ENCODE measurements at places on chromosomes 4 and X.
A peak's percentile ranks its signal among the peaks of the same experiment; 100 is the strongest.

DNA sequence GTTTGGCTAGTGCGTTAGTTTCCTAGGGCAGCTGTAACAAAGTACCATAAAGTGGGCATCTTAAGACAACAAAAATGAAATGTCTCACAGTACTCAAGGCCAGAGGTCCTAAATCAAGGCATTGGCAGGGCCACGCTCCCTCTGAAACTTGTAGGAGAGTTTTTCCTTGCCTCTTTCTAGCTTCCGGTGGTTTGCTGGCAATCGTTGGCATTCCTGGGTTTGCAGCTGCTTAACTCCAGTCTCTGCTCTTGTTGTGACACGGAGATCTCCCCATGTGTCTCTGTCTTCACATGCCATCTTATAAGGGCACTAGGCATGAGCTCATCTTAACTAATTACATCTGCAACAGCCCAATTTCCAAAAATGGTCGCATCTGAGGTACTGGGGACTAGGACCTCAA is 362.0 kb upstream of the BOD1L1 start:
- no peak for DNase-seq

DNA sequence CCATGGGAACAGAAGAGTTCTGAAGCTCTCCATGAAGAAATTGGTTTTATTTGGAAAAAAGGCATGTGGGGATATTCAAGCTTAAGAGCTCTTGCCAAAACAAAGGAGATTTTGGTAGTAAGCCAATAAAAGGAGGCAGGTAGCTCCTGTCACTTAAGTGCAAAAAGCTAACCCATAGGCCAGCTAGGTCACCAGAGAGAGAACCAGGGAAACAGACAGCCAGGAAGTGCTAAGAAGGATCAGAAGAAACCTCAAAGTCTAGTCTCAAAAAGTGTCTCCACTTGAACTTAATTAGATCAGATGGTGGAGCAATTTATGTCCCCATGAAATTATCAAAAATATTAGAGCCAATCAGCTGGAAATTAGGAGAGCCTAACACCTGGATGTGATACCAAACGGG is 49.2 kb downstream of the CD40LG start:
- no peak for DNase-seq

- no peak for DNase-seq
Observed at GRCh38 chr4:71268166-71268565, 70.7 kb upstream of the SLC4A4 start.

GRCh38 chr4:37471971-37472370 is 214.2 kb downstream of the RELL1 start:
- peak; percentile 72 for DNase-seq

GRCh38 chr4:187415231-187415630 is 580.3 kb upstream of the ZFP42 start:
- DNase-seq, result no peak

- DNase-seq, result no peak
Observed at GRCh38 chr4:67234296-67234695, 311.0 kb downstream of the CENPC start.

DNA sequence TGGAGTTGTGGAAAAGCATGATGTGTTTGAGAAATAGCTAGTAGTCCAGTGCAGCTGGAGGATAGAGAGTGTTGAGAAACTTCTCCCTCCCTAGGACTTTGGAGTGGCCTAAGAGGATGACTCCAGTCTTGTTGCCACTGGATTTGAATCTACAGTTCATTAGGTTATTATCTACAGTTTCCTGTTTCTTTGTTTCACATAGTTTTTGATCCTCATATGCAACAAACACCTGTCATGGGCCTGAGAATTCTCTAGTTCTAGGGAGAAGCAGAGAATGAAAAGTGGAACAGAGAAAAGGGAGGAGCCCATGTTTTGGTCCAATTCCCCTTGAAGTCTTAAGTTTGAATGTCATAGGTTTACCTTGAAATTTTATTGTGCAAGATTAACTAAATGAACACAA is 73.6 kb upstream of the TBC1D9 start:
- DNase-seq, result peak; percentile 32

DNA sequence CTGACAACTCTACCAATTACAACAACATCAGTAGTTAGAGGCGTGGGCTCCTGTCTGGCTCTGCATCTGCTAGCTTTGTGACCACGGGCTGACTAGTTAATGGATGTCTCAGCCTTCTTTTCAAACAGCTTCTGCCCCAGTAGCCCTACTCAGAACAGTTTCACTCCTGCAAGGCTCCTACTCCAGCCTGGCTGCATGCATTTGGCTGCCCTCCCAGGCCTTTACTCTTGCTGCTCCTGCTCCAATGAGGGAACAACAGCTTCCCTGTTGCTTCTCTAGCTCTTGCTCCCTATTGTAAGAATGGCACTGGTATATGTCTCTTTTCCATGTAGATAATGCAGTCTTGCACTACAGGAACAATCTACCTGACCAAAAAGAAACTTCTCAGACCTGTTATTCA is 93.3 kb downstream of the TTC29 start:
- DNase-seq, result no peak

GRCh38 chrX:111830571-111830970 is 45.4 kb upstream of the TRPC5OS start:
- DNase-seq, result no peak

- DNase-seq, result no peak
Observed at GRCh38 chrX:31551913-31552312, 480.1 kb upstream of the FTHL17 start.

GRCh38 chrX:109843963-109844751 is 111.1 kb upstream of the ACSL4 start:
- DNase-seq, result peak; percentile 74

- DNase-seq, result no peak
Observed at GRCh38 chrX:148424570-148424969, 75.8 kb upstream of the AFF2 start.

DNA sequence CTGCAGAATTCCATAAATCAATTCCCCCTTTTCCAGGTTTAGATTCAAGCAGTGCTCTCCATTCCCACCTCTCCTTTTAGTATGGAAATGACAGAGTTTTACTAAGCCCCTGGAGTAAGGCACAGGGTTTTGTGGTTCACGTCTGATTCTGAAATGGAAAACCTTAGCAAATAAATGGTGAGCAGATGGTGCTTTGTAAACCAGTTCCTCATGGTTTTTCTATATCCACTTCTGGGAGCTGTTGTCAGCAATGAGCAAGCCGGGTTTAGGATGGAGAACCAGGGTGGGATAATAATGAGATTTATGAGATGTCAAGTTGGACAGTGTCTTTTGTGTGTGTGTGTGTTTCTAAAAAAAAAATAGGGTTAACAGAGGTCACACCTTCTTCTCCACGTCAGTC is 113.8 kb upstream of the RBPJ start:
- DNase-seq, result no peak

All from suppressor macrophage (primary cell).